ENCODE measurements at places on chromosomes 2 and 18.
A peak's percentile ranks its signal among the peaks of the same experiment; 100 is the strongest.

GRCh38 chr2:231627384-231628120, 34.9 kb downstream of the TEX44 start:
- DNase-seq = no peak

DNA sequence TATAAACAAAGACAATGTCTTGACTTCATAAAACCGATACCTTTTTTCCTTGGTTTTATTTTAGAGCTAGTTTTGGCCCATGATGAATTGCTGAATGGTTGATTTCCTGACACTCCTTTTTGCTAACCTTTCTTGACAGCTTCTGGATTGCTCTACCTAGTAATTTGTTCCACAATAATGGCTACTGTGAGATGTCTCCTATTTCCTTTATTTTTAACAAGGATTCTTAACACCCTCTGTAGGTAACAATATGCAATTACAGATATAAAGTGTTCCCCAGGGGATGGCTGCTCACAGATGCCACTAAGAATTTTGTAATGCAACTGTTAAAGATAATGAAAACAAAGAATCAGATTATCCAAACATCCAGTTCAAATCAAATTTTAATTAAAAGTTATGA, 100.8 kb upstream of the ATP5MC3 start:
- DNase-seq = no peak

DNA sequence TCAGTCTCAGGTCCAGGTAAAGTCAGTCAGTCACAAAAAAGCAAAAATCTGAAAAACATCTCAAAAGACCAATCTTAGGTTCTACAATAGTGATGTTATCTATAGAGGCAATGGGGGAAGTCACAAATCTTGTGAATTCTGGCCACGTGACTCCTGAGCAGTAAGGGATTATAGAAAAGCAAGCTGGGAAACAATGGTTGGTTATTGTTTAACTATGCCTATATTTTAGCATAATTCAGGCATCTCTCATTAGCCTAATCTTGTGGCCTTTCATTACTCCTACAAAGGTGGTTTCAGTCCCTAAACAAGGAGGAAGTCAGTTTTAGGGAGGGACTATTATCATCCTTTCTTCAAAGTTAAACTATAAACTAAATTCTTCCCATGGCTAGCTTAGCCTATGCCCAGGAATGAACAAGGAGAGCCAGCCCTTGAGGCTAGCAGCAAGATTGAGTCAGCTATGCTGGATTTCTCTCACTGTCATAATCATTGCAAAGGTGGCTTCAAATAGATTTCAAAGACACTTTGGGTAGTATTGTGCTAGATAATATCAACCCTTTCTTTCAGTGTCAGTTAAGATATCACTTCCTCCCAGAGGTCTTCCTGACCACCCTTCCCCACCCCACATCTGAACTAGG, 56.4 kb upstream of the ITGA6 start:
- no peak for DNase-seq

GRCh38 chr2:73588177-73588576, 54.0 kb downstream of the NAT8 start:
- DNase-seq = no peak

DNA sequence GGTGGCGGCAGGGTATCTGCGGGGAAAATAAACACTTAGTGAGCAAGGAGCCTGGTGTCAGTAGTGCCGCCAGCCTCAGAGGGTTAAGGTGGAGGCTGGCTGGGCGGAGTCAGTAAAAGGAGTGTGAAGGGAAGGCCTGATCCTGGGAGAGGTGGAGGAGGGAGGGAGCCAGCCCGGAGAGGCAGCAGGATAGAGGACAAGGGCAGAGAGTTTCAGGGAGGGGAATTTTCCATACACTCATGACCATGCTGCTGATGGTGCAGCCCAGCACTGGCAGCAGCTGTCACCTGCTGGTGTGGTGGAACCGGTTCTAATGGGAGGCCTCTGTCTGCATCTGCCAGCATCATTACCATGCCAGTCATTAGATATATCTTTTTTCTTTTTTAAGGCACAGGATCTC, 2.0 kb upstream of the TEX44 start:
- DNase-seq = no peak

GRCh38 chr2:219467736-219468075, 31.0 kb upstream of the GMPPA start:
- DNase-seq = no peak

DNA sequence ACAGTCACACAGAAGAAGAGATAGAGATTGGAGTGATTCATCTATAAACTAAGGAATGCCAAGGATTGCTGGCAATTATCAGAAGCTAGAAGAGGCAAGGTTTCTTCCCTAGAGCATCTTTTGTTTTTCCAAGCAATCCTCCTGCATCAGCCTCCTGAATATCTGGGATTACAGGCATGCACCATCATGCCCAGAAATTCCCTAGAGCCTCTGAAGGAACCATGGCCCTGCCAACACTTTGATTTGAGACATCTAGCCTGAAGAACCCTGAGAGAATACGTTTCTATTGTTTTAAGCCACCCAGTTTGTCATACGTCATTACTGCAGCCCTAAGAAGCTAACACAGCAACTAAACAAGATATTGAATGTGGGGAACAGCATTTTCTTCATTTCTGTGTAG, 525.0 kb downstream of the ERBB4 start:
- DNase-seq = peak; percentile 2

DNA sequence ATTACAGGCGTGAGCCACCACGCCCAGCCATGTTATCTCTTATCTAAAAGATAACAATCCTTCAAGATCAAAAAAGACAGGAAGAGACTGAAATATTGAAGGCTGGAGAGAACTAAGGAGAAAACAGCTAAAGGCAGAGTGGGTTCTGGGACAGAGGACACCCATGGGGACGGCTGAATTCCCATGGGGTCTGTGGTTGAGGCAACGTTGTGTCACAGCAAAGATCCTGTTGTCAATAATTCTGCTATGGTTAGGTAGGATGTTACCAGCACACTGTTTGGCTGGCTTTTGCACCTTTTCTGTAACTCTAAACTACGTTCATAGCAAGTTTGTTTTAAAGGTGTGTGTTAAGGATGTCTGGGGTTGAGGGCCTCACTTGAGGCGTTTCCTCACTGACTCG, 137.7 kb upstream of the APCDD1 start:
- DNase-seq = no peak

GRCh38 chr2:138814123-138814898, 34.1 kb upstream of the NXPH2 start:
- no peak for DNase-seq

DNA sequence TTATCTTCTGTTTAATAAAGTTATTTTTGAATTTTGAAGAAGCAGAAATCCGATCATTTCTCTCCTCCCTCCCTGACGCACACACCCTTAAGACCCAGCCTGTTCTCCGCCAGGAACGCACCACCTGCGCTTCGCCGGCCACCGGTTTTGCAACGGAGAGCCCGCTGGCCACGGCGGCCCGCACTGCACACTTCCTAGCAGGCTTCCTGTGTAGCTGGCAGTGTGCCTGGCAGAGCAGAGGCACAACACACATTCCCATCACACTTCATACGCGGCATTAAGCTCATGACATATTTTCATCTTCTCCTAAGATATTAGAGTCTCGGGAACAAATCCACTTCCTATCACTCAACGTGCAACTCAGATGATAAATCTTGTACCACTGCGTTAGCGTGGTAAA, 148.0 kb downstream of the HDAC4 start:
- no peak for DNase-seq

DNA sequence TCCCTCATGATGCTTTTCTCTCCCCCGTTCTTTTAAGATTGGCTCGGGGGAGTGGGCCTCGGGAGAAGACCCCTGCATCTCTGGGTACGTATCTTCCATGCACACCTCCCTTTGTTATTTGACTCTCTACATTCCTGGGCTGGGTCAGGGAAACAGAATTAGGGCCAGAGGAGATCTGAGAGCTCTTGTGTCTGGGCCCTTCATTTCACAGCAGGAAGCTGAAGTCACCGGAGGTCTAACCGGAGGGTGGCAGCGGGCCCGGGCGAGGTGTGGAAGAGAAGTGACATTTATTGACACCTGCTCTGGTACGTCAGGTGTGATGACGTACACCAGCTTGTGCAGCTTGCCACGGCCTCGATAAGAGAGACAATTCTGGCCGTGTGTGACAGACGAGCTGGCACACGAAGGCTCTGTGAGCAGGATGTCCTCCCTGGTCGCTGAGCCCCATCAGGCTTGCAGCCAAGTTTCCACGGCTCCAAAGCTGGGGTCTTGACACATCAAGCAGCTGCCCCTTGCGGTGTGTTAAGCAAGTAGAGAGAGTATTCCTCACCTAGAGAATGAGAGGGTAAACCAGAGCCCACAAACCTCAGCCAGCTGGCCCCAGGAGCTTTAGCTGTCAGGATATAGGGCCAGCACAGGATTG, 30.4 kb downstream of the TOGARAM2 start:
- no peak for DNase-seq

GRCh38 chr2:223797811-223798721, 39.3 kb downstream of the AP1S3 start:
- no peak for DNase-seq

DNA sequence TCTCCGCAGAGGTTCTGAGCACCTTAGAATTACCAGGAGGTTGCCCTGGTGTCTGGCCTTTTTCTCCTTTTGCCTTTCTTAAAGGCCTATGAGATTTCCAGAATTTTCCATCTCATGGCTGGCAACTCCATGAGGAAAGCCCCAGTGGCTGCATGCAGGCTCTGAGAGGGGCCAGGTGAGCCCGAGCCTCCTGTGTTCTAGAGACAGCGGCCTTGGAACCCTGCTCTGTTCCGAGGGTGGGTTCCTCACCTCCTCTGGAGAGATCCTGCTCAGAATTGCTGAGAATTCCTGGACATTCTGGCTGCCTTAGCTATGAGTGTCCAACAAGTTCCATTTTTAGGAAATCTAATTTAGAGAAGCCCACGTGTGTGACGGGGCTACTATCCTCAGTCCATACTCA, 35.7 kb upstream of the HPCAL1 start:
- DNase-seq = no peak

GRCh38 chr2:231423176-231423575, 27.7 kb downstream of the B3GNT7 start:
- DNase-seq = no peak

- no peak for DNase-seq
Observed at GRCh38 chr18:52813635-52814416, 473.8 kb downstream of the DCC start.

DNA sequence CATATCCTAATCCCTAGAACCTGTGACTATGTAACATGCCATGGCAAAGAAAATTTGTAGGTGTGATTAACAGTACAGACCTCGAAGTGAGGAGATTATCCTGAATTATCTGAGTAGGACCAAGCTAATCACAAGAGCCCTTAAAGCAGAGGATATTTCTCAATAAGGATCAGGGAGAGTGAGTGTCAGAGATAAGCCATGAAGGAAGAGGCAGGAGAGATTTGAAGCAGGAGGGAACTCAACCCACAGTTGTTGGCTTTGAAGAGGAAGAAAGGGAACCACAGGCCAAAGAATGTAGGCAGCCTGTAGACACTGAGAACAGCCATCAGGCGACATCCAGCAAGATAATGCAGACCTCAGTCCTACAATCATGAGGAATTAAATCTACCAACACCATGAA, 229.3 kb downstream of the NBAS start:
- DNase-seq = no peak

DNA sequence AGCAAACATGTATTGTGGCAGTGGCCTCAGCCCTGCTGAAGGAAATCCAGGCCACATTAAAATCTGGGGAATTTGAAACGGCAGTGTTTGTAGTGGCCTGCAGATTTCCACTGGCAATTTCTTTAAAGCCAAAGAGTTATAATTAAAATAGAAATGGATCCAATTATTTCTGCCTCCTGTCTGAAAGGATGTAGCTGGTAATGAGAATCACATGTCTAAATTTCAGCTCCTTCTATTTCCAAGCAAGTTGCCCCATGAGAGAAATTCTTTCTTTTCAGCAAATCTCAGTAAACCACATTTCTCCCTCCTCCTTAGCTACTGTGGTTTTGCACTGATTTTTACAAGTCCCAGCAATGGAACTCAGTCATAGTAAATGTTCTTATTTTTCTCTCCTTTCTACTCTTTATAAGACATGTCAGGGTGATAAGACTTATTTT, 55.4 kb upstream of the ZNF396 start:
- DNase-seq = no peak

- DNase-seq = no peak
Observed at GRCh38 chr18:48441405-48441881, 32.3 kb upstream of the ZBTB7C start.

DNA sequence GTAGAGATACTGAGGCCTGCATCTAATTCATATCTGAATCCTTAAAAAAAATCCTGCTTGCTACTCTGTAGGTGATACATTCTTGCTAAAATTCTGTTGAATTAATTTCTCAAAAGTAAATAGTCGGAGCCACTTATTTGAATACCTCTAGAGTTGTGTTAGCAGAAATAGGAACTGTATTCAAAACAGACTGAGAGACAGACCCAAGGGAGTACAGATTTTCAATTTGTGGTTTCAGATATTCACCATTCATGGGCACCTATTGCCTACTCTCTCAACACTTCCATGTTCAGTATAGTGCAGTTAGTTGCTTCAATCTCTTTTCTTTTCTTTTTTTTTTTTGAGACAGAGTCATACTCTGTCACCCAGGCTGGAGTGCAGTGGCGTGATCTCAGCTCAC, 46.6 kb upstream of the CTLA4 start:
- DNase-seq = no peak

DNA sequence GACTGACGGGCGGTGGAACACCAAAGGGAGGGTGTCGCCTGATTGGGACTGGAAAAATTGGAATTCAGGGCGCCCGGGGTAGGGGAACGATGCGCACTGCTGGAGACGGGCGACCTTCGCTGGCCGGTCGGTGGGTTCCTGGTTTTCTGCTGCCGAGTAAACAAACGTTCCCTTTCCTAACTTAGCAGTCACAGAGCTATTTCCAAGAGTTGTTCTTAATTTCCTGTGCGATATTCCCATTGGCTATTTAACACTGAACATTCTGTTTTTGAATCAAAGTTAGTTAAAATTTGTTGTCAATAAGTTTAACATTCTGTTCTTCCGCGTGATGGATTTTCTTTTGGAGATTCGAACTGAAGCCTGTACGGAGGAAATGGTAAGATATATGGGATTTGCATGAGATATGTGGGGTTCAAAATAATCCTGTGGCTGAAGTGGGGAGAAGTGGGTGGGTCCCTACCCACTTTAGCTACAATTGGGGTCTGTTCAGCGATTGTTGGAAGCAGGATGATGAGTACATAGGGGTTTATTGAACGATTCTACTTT, 862 bp downstream of the C18orf54 start:
- no peak for DNase-seq

- no peak for DNase-seq
Observed at GRCh38 chr2:127196998-127197397, 23.1 kb downstream of the CYP27C1 start.

GRCh38 chr2:176380341-176380740, 111.1 kb downstream of the MTX2 start:
- no peak for DNase-seq

GRCh38 chr2:203330434-203330833, 2.2 kb downstream of the ABI2 start:
- no peak for DNase-seq

DNA sequence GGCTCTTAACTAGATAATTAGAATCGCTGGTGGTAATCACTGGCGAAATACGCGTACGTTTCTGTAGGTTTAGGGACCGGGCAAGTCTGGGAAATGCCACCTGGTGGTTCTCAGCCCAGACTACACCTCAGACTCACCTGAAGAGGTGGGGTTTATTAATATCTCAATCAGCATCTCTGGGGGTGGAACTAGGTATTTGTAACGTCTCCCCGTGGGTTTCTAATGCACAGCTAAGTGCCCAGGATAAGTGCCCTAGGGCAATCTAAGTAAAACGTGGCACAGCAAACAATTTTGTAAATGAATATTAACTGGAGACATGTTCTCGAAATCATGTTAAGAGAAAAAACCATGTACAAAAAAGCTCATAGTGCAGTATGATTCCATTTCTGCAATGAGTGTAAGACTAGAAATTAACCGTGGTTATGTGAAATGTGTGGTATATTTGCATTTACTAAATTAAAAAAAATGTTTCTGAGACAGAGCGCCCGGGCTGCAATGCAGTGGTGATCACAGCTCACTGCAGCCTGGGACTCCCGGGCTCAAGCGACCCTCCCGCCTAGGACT, 760 bp upstream of the CNOT11 start:
- DNase-seq = no peak

Data from T1000 (cell line).